ENCODE measurements at places on chromosomes 7 and 10.

- H3K4me1 ChIP-seq, result no peaks in the 10 kb centered on the region
- no peak overlapping the region for H3K27ac ChIP-seq
- no peak overlapping the region for H3K4me3 ChIP-seq
- DNase-seq, result no peak
Measured at GRCh38 chr10:105274556-105275070, 633.5 kb downstream of the SORCS3 start.

- no peaks in the 10 kb centered on the region for H3K4me1 ChIP-seq
- H3K4me3 ChIP-seq, result no peak overlapping the region
- H3K27ac ChIP-seq, result no peak overlapping the region
- H3K27me3 ChIP-seq, result no peaks in the 10 kb centered on the region
- no peak for DNase-seq
- H3K36me3 ChIP-seq, result no peaks in the 10 kb centered on the region
Measured at GRCh38 chr7:39703144-39703543, 79.8 kb downstream of the RALA start.

DNA sequence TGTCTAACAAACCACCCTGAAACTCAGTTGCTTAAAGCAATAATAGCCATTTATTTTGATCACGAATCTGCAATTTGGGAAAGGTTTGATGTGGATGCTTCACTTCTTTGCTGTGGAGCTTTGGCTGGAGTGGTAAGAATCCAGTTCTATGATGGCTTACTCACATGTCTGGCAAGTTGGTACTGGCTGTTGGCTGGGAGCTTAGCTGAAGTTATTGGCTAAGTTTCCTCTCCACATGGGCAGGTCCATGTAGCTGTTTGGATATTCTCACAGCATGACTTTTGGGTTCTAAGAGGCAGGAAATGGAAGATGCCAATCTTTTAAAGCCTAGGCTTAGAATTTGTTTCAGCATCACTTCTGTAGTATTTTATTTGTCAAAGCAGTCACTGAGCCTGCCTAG, 277.6 kb upstream of the NRP1 start:
- H3K4me3 ChIP-seq, result peak overlapping the region; percentile 9
- H3K27me3 ChIP-seq, result no peaks in the 10 kb centered on the region
- H3K27ac ChIP-seq, result peak overlapping the region; percentile 49
- H3K36me3 ChIP-seq, result no peaks in the 10 kb centered on the region
- DNase-seq, result no peak

DNA sequence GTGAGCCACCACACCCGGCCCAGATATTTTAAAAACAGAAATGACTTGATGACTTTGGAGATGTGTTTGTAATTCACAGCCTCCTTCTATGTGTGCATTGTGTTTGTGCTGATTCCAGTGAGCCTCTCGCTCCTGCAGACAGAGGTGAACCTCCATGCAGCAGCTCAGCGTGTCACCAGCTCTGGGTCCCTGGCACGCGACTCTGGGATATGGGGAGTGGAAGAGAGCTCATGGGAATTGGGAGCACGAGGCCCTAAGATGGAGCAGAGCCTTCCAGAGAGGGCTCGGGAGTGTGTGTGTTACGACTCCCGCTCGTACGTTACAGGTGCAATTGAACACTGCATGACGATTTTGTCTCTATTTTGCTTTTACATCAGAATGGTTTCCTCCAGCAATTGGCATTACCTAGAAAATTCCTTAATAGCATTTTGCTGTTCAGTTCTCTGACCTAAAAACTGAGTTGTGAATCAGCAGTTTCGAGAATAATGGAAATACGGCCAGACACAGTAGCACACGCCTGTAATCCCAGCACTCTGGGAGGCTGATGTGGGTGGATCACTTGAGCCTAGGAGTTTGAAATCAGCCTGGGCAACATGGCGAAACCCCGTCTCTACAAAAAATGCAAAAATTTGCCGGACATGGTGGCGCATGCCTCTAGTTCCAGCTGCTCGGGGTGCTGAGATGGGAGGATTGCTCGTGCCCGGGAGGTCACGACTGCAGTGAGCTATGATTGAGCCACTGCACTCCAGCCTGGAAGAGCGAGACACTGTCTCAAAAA, 204.6 kb downstream of the CUX1 start:
- H3K27me3 ChIP-seq, result no peaks in the 10 kb centered on the region
- H3K36me3 ChIP-seq, result no peaks in the 10 kb centered on the region
- no peaks in the 10 kb centered on the region for H3K4me1 ChIP-seq
- H3K27ac ChIP-seq, result no peak overlapping the region
- no peak overlapping the region for H3K4me3 ChIP-seq
- no peak for DNase-seq

GRCh38 chr10:104548090-104548489, 93.0 kb upstream of the SORCS3 start:
- H3K36me3 ChIP-seq, result no peaks in the 10 kb centered on the region
- no peak overlapping the region for H3K4me3 ChIP-seq
- DNase-seq, result no peak
- H3K4me1 ChIP-seq, result no peaks in the 10 kb centered on the region
- no peak overlapping the region for H3K27ac ChIP-seq

GRCh38 chr10:99339077-99339476, 9.9 kb downstream of the CNNM1 start:
- no peak for DNase-seq
- H3K27me3 ChIP-seq, result no peaks in the 10 kb centered on the region
- H3K36me3 ChIP-seq, result no peaks in the 10 kb centered on the region
- no peak overlapping the region for H3K4me3 ChIP-seq

GRCh38 chr7:136234040-136234439, 256.9 kb upstream of the MTPN start:
- H3K36me3 ChIP-seq, result no peaks in the 10 kb centered on the region
- no peaks in the 10 kb centered on the region for H3K27me3 ChIP-seq
- no peaks in the 10 kb centered on the region for H3K4me1 ChIP-seq
- H3K27ac ChIP-seq, result no peak overlapping the region
- no peak for DNase-seq

GRCh38 chr10:88138319-88138848, 275.0 kb downstream of the PTEN start:
- H3K36me3 ChIP-seq, result no peaks in the 10 kb centered on the region
- DNase-seq, result no peak
- no peaks in the 10 kb centered on the region for H3K4me1 ChIP-seq
- no peak overlapping the region for H3K4me3 ChIP-seq

DNA sequence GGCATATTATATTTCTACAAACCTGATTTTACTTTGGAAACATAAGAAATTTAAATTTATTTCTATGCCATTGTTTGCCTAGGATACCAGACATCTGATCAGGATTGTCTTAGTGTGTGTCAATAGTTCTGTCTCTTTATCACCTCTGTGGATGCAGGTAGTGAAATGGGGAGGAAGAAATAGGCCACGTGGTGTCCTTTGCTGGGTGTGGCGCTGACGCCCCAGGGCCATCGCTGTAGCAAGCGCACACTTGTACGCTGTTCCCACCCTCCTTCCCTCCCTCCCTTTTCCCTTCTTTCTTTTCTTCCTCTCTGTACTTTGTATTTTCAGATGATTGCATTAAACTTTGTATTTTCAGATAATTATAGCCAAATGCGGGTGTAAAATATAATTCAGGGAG, 5.0 kb downstream of the DOCK1 start:
- no peaks in the 10 kb centered on the region for H3K27me3 ChIP-seq
- peaks cover 9% of the 10 kb centered on the region for H3K4me1 ChIP-seq
- H3K4me3 ChIP-seq, result no peak overlapping the region
- H3K27ac ChIP-seq, result no peak overlapping the region
- peak; percentile 41 for DNase-seq

DNA sequence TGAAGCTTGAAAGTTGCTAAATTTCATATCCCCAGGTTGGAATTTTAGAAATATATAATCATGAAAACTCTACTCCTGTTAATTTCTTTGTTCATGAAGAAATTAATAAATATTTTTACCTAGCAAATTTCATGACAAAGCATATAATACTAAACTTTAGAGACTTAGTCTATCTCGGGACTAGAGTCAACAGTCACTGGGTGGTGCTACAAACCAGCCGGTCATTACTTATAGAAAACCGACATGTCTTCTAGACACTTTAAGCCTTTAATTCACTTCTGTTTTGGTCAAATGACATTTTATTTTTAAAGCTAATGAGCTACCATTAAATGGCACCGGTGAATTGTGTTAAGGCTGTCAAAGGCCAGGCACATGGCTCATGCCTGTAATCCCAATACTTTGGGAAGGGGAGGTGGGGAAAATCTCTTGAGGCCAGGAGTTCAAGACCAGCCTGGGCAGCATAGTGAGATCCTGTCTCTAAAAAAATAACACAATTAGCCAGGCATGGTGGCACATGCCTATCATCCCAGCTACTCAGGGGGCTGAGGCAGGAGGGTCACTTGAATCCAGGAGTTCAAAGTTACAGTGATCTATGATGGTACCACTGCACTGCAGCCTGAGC, 270.1 kb downstream of the CACNA2D1 start:
- no peak overlapping the region for H3K4me3 ChIP-seq
- no peak overlapping the region for H3K27ac ChIP-seq
- no peak for DNase-seq
- no peaks in the 10 kb centered on the region for H3K36me3 ChIP-seq
- H3K4me1 ChIP-seq, result no peaks in the 10 kb centered on the region

DNA sequence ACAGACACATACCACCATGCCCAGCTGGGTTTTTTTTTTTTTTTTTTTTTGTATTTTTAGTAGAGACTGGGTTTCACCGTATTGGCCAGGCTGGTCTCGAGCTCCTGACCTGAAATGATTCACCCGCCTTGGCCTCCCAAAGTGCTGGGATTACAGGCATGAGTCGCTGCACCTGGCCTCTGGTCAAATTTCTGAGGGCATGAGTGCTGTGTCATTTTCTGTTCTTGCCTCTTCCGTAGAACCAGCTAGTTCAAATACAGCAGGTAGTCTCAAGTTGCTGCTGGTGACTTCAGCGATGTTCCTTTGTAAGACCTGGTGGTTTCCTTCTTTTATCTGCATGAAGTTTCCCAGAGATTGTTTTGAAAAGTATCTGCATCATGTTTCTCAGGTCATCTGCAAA, 134.8 kb upstream of the SHH start:
- DNase-seq, result no peak
- H3K27ac ChIP-seq, result no peak overlapping the region
- H3K27me3 ChIP-seq, result no peaks in the 10 kb centered on the region
- H3K4me1 ChIP-seq, result no peaks in the 10 kb centered on the region
- no peaks in the 10 kb centered on the region for H3K36me3 ChIP-seq

DNA sequence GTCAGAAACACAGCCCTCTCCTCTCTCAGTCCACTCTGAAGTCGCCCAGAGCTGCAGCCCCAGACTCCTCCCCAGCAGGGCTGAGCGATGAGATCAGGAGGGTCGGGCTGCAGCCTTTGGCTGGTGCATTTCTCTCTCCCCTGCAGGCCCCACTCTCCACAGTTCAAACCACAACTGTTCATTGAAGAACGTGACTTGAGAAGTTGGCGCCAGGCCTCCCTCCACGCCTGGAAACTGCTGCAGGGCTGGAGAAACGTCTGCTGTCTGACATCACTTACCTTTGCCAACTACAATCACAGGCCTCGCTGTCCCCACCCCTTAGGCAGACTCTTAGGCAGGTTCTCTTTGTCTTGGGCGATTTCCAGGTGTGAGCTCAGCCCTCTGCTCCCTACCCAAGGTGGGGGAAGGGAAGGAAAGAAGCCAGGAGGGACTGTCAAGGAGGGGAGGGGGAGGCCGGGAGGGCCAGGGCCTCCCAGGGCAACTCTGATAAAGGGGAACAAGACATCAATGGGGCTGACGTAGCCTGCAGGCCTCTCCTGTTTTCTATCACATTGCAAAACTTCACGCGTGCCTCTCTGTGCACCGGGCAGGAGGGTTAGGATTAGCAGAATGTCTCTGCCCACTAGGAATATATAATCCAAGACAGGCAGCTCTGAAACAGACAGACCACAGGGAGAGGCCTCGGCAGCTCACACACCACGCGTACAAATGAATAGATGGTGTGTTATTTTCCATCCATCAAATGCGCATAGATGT, 32.7 kb downstream of the CALML5 start:
- H3K27ac ChIP-seq, result no peak overlapping the region
- H3K27me3 ChIP-seq, result no peaks in the 10 kb centered on the region
- peaks cover 6% of the 10 kb centered on the region for H3K4me1 ChIP-seq
- no peaks in the 10 kb centered on the region for H3K36me3 ChIP-seq
- no peak overlapping the region for H3K4me3 ChIP-seq
- no peak for DNase-seq

- no peak overlapping the region for H3K4me3 ChIP-seq
- no peaks in the 10 kb centered on the region for H3K27me3 ChIP-seq
- no peak for DNase-seq
- no peak overlapping the region for H3K27ac ChIP-seq
- H3K4me1 ChIP-seq, result peaks cover 25% of the 10 kb centered on the region
Measured at GRCh38 chr10:104445359-104445758, 91.7 kb downstream of the CFAP58 start.

DNA sequence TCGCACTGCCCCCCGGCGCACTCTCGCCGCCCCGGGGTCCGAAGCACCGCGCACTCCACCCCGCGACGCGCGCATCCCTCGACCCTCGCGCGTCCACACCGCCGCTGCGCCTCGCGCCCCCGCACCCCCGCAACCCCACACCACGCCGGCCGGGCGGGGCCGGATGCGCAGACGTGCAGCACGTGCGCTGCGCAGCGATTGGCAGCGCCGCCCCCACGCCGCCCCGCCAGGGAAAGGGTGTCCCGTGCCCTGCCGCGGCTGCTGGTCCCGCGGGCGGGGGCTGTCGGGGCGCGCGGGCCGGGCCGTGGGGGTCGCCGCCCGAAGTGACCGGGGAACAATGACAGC, 53.7 kb upstream of the KDM7A start:
- H3K27ac ChIP-seq, result no peak overlapping the region
- no peaks in the 10 kb centered on the region for H3K36me3 ChIP-seq
- H3K4me3 ChIP-seq, result peak overlapping the region; percentile 56
- H3K27me3 ChIP-seq, result no peaks in the 10 kb centered on the region
- no peak for DNase-seq

DNA sequence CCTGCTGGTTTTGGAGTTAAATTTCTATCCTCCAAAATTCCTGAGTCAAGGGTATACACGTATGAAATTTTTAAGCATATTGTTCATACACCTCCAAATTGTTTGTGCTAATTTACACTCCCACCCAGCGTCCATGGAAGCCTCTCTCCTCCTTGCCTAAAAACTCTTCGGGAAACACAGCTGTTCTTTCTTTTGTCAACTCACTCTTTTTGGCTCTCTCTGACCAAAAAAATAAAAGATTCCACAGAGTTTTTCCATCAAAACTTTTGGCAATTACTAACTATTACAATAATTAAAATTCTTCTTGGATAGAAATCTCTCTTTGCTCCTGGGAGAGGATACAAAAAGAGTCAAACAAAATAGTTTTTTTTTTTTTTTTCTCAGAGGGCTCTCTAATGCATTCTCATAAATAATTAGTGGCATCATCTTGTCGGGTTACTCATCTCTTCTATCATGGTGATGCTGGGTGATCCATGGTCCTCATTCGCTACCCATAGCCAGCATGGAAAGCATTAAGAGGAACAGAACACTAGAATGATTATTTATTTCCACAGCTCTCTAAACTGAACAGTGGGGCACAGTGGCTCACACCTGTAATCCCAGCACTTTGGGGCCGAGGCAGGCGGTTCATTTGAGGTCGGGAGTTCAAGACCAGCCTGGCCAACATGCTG, 310.7 kb downstream of the SFMBT2 start:
- H3K4me1 ChIP-seq, result no peaks in the 10 kb centered on the region
- no peaks in the 10 kb centered on the region for H3K27me3 ChIP-seq
- H3K36me3 ChIP-seq, result no peaks in the 10 kb centered on the region
- H3K27ac ChIP-seq, result no peak overlapping the region

Data from tibial artery (tissue), 4 donors.